ENCODE measurements at places on chromosomes 7 and 10.

DNA sequence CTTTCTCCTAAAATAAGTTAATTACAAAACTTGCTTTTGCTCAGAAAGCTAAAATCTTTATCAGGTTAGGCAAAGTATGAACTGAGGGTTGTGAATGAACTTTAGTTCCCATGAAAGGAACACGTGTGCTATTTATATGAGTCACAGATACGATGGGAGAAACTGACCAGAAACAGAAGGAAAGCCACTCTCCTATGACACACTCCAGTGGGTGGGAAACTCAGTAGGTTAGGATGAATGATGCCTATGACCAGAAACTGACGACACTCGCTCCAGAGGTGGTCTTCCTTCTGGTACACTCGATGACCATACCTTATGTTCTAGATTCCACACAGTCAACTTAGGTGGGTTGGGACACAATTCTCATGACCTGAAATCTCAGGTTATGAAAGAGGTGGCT lies 215.7 kb upstream of the INHBA start:
- DNase-seq = no peak

GRCh38 chr7:32583791-32584190 lies 88.5 kb downstream of the AVL9 start:
- DNase-seq = no peak

- DNase-seq = no peak
Observed at GRCh38 chr10:27534161-27534700, 30.1 kb downstream of the RAB18 start.

DNA sequence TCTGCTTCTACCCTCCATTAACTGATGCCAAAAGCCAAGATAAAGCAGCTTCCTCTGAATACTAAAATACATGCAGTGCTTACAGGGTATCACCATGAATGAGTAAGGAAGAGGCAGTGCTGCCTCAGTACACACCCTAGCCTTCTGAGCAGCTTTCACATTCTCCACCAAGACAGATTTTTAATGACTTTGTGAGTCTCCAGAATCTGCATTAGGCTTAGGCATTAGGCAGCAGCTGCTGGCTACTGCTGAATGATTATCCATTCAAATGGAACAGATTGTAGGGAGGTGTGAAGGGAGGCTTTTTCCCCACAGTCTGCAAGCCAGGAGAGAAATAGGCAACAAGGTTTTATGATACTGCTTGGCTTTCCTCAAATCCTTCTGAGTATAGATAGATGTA lies 1226.7 kb upstream of the LRRN3 start:
- no peak for DNase-seq

DNA sequence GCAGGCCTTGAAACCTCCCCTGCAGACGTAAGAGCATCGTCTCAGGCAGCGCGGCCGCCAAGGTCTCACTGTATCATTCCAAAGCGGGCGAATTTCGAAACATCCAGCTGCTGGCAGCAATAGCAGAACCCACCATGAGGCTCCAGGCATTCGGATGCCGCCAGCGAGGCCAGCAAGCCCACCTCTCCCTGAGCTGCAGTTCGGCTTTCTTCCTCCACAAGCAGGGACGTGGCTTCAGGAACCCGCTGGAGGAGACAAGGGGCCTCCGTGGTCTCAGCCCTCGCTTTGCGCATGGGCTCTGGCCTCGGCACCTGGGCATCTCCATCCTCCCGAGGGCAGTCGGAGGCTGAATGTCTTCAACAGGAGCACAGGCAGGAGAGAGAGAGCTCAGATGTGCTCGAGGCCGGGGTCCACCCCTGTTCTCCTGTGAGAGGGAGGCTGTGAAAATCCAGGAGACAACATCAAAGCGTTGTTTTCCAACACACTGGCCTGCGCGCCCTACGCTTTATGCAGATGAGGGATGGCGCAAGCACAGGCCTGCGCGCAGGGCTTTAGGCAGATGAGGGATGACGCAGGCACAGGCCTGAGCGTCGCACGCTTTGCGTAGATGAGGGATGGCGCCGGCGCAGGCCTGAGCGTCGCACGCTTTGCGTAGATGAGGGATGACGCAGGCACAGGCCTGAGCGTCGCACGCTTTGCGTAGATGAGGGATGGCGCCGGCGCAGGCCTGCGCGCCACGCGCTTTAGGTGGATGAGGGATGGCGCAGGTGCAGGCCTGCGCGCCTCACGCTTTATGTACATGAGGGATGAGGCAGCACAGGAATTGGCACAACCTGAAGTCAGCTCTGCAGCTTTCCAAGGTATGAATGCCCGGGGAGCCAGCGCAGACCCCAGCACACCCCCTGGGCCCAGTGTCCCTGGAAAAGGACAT lies 103.2 kb downstream of the WDR37 start:
- DNase-seq = no peak

DNA sequence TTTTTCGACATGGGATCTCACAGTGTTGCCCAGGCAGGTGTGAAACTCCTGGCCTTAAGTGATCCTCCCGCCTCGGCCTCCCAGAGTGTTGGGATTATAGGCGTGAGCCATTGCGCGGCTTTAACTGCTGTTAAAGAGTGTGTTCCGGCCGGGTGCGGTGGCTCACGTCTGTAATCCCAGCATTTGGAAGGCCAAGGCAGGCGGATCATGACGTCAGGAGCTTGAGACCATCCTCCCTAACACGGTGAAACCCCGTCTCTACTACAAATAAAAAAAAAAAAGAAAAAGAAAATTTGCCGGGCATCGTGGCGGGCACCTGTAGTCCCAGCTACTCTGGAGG lies 1.1 kb downstream of the RABGEF1 start:
- DNase-seq = peak; percentile 20

GRCh38 chr10:116848032-116848943 lies 1.0 kb upstream of the ENO4 start:
- DNase-seq = no peak

DNA sequence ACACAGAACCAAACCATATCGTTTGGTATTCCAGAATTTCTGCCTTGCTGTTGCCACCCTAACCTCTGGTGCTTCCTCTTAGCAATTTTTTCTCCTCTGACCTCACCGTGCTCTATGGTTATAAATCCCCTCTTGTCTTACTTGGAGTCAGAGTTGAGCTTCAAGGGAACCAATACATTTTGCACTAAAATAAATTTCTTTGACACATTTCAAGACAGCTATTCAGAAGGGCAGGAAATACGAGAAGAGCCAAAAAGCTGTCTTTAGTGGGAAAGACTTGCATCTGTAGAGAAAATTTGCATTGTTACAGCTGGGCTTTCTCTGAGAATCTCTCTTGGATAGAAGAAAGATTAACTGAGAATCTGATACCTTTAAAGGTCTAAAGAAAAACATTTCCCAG lies 14.5 kb upstream of the AKR1C2 start:
- DNase-seq = no peak

- no peak for DNase-seq
Observed at GRCh38 chr10:83122336-83122735, 1017.0 kb upstream of the GHITM start.

- no peak for DNase-seq
Observed at GRCh38 chr7:139635526-139636302, 112.2 kb downstream of the CLEC2L start.

- no peak for DNase-seq
Observed at GRCh38 chr10:46301056-46301645, 14.4 kb downstream of the ANTXRL start.

- DNase-seq = no peak
Observed at GRCh38 chr10:30576641-30577040, 52.9 kb downstream of the LYZL2 start.

DNA sequence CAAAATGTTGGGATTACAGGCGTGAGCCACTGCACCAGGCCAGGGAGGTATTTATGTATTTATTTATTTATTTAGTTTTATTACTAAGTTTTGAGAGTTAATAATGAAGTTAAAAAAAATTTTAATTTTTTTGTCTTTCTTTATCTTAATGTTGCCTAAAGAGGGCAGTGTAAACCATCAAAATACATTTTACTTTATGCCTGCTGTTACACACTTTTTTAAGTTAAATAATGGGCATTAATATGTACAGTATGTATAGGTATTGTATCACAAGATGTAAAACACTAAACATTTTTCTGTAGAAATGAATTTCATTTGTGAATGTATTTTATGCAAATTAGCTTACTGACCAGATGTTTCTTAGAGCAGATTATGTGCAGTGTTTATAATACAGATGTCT lies 129.4 kb downstream of the AASS start:
- DNase-seq = peak; percentile 29

DNA sequence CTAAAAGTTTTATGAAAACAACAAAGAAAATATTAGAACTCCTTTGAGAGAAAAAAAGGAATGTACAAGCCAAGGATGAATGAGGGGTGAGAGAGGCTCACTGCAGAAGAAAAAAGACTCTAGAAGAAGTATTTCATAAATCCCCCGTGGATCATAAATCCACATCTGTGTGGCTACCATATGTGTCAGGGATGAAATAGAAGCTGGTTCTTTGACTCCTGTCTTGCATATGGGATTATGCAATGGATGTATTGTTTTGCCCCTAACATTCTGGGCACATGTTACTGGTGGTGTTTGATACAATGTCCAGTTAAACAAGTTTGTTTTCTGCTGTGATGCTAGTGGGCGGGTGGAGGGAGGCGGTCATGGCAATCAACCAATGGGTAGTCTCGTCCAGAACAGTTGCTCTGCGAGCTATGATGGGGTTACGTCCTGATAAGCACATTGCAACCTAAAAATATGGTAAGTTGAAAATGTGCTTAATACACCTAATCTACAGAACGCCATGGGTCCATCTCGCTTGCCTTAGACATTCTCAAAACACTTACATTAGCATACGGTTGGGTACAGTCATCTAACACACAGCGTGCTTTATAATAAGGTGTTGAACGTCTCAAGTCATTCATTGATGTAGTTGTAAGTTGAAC lies 34.1 kb upstream of the PITRM1 start:
- no peak for DNase-seq

- no peak for DNase-seq
Observed at GRCh38 chr7:45102785-45103712, 8.4 kb downstream of the TBRG4 start.

DNA sequence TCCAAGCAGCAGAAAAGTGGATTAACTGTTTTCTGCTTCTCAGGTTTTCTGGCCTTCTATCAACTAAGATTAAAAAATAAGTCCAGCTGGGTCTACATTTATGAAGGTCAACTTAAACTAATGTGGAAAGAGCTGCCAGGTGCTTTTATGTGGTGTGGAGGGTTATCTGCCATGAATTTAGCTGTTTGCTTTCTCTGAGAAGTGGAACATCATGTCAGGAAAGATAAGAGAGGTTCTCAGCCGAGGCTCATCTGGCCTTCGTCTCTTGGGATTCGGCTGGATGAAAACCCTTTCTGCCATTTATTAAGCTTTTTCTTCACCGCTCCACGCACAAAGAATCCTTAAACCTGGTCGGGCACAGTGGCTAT lies 5.5 kb downstream of the PTPRN2 start:
- DNase-seq = no peak

GRCh38 chr10:25078658-25079431 lies 62.4 kb downstream of the THNSL1 start:
- no peak for DNase-seq
